ENCODE measurements at places on chromosomes 1 and 21.
A peak's percentile ranks its signal among the peaks of the same experiment; 100 is the strongest.

GRCh38 chr1:21361506-21361905, 71.2 kb upstream of the ECE1 start:
- DNase-seq = no peak

- peak; percentile 86 for DNase-seq
These were observed 1.1 kb downstream of the TBX19 start for GRCh38 chr1:168281603-168282325.

DNA sequence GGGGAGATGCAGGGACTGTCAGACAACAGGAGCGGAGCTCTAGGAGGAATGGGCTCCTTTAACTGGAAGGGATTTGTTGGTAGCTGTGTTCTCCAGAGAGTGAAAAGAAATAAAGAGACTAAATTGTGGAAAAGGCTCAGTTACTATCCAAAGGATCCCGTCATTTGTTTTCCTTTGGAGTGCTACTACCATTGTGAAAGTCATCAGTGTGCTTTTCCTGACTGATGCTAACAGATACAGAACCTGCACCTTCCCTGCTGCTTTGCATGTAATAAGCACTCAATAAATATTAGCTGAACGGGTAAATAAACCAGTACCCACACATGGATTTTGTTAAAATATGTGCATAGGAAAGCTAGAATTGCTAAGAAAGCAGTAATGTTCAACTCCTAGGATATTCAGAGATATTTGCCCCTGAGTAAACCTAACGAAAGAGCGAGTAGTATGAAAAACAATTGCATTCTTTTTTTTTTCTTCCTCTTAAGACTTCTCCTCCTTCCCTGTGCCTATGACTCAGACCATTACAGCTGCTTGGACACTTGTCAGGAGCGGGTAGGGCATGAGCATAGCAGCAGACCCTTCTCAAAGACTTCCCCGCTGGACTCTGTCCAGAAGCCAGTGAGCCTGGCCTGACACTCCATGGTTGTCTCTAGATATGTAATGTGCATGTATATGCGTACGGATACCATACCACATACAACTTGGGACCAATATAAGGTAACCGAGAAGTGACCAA, 41.7 kb downstream of the PTGFRN start:
- no peak for DNase-seq

DNA sequence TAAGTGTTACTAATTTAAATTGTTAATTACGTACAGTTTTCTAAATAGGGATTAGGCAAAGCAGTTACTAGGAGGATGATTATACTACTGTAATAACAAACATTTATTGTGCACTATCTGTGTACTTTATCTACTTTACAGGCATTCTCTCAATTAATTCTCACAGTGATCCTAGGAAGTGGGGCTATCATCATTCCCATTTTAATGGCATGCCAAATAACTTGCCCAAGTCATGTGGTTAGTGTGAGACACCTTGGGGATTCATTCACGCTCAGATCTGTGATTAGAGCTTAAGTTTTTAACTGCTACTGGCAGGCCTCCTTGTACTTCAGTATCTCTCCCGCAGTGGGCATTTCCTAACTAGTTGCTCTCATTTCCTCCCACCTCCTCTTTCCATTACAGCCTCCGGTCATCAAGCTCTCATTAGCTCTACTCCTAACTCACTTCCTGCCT, 11.5 kb downstream of the PHLDA3 start:
- DNase-seq = no peak

GRCh38 chr1:243275316-243275715, 19.5 kb downstream of the SDCCAG8 start:
- no peak for DNase-seq

- DNase-seq = no peak
These were observed 58.3 kb downstream of the SPSB1 start for GRCh38 chr1:9350960-9351359.

DNA sequence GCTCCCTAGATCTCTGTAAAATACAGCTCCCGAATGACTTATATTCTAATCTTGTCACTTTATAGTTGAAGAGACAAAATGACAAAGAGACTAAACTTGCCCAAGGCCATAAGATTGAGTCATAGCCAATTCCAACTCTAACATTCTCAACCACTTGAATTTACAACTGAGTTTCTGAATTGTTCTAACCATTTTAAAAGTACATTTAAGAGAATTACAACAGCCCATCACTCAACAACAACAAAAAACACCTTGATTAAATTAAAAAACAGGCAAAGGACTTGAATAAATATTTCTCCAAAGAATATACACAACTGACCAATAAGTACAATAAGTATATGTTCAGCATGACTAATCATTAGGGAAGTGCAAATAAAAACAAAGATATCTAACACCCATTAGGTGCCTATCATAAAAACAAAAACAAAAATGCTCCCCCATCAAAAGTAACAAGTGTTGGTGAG, 8.7 kb upstream of the ADCY10 start:
- DNase-seq = no peak

- no peak for DNase-seq
These were observed 10.1 kb upstream of the CNN3 start for GRCh38 chr1:94936861-94937620.

DNA sequence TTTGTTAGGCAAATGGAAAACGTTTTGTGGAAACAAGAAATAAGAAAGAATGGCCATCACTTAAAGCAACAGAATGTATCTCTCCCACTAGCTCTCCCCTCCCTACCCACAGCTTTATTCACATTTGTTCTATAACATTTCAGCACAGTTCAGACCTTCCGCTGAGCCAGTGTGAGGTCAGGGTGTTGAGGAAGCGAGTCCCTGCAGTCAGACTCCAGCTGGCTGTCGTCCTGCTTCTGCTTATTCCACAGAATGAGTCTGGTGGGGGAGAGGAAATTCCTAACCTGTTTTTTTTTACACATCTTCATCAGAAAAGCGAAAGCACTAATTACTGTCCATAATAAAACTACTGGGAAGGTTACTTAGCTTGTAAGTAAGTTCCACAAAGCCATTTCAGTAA, 39.0 kb downstream of the MRPL39 start:
- peak; percentile 47 for DNase-seq

- DNase-seq = no peak
These were observed 54.4 kb upstream of the EDN2 start for GRCh38 chr1:41538741-41539417.

GRCh38 chr1:205588636-205589035, 43.2 kb downstream of the ELK4 start:
- DNase-seq = peak; percentile 78

GRCh38 chr1:41902159-41902577, 16.6 kb downstream of the HIVEP3 start:
- DNase-seq = peak; percentile 23

- peak; percentile 79 for DNase-seq
These were observed 21.5 kb downstream of the STPG1 start for GRCh38 chr1:24391882-24392603.

DNA sequence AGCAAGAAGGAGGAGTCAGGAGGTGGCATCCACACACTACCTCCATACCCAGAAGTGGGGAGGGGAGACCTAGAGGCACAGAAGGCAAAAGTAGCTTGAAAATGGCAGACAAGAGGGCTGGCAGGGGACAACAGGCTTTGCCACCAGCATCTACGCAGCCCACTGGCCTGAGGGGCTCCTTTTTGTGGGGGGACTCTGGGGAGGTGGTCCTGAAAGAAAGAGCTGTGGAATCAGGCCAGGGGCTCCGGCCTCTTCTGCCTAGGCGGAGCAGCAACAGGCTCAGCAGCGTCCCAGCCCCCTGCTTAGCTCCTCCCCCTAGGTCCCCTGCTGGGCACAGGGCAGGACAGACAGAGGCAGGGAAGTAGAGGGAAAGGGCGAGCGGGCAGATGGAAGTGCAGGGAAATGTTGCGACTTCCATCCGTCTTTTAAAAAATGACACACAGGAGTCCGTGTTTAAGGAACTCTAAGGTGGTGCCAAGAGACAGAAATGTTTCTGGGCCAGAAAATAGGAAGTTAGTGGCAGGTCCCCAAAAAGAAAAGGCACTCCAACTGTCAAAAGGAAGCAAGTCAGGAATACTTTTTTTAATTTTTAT, 10.0 kb upstream of the LEFTY2 start:
- DNase-seq = peak; percentile 63

DNA sequence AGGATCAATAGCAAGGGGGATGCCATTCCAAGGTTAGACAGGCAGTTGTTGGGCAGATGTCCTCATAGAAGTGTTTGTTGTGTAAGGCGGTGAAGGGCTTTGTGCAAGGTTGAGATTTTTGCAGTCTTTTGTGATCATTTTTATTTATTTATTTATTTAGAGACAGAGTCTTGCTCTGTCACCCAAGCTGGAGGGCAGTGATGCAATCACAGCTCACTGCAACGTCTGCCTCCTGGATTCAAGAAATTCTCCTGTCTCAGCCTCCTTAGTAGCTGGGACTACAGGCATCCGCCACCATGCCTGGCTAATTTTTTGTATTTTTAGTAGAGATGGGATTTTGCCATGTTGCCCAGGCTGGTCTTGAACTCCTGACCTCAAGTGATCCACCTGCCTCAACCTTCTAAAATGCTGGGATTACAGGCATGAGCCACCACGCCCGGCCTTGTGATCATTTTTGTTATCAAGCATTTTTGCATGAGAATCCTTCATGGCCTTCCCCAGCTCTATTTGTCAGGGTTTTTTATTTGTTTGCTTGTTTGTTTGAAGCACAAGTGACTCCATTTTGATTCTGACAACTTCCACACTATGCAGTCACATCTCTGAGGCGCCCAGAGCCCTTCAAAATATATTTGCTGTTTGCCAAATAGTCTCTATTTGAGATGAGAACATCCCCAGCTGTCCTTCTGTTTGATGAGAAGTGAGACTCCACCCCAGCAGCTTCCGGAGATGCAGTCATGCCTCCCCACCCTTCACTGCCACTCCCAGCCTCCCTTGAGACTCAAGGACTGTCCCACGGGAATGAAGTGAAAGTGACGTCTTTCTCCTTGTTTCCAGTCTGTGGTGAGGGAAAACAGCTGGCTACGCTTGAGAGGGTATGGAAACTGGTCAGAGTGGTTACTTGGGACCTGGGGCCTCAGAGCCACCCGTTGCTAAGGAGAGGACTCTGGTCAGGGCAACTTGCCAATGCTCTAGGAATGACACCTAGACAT, 38.0 kb downstream of the TMEM50B start:
- DNase-seq = no peak

DNA sequence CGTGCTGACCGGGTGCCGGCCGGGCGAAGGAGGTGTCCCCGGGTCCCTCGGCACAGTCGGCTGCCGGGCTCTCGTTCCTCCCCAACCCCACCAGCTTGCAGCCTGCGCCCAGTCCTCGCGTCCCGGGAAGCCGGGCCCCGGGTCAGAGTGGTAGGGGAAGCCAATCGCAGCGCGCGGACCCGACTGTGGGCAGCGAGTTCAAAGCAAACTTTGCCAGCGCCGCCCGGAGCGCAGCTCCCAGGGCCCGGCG, 328 bp downstream of the MYCL start:
- DNase-seq = peak; percentile 43

DNA sequence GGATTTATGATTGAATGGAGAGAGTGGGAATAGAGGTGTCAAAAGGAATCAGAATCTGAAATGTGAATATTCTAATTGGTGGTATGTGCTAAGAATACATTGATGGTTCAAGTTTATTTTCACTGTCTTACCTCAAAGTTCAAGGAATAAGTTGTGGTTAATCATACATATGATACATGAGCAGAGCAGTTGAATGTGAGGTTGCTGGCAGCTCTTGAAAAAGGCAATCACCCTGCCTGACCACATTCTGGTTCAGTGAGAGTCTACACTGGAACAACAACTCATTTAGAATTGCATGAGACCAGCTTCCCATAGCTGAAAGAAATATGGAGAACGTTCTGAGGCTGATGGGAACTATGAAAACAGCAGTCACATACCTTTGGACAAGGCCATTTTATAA, 68.3 kb upstream of the ARHGAP29 start:
- DNase-seq = no peak

- peak; percentile 35 for DNase-seq
These were observed at the start of gene OPRD1 for GRCh38 chr1:28811766-28812668. Gene OPRD1, plus strand, starts transcription at chr1:28812170. Its CDS starts 214 bp downstream, at chr1:28812384.

DNA sequence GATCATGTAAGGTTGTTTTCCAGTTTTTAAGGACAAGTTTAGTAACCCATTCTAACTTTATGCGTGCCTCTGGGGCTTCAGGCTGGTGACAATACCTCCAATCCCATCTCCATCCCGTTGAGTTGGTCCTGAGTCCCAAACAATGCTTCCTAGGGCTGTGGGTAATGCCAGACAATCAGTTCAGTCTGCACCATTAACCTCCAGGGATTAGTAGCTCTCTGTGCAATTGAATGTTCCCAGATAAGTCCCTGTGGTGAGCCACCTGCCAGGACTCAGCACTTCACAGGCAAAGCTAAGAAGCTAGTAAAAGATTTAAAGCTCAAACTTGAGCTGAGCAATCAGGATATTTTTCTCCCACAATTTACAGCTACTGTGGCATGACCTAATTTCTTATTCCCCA, 462.2 kb upstream of the PTBP2 start:
- no peak for DNase-seq

- DNase-seq = no peak
These were observed 1.5 kb downstream of the TRIM62 start for GRCh38 chr1:33180226-33180910.

GRCh38 chr1:16111771-16112595, 38.5 kb upstream of the FAM131C start:
- DNase-seq = no peak

DNA sequence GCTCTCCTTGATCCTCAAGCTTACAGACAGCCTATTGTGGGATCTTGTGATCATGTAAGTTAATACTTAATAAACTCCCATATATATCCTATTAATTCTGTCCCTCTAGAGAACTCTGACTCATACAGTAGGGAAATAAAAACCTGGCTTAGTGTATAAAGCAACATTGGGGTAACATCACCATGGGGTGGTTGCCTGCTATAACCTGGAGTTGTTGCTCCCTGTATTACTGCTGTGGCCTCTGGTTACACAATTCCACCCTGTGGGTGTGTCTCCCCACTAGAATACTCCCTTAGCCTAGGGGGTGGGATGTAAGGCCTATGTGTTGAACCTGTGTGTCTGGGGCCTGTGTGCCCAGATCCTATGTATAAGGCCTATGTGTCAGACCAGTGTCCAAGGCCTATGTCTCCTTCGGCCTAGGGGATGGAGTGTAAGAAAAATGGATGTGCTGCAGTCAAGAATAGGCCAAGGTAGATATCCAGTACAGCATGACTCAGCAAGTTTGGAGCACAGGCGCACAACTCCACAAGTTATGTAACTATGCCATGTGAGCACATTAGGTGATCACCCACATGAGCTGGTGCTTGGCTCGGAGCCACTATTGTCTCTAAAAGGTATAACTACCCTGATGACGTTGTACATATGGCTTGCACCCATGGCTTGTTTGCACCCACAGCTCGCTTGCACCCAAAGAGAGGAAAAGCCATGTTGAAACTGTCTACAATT, 96.8 kb upstream of the C1orf21 start:
- DNase-seq = peak; percentile 47

GRCh38 chr1:237700181-237700580, 190.5 kb downstream of the ZP4 start:
- no peak for DNase-seq
